DMS53 (cell line): ENCODE measurements at places on chromosomes 1 and 21.

DNA sequence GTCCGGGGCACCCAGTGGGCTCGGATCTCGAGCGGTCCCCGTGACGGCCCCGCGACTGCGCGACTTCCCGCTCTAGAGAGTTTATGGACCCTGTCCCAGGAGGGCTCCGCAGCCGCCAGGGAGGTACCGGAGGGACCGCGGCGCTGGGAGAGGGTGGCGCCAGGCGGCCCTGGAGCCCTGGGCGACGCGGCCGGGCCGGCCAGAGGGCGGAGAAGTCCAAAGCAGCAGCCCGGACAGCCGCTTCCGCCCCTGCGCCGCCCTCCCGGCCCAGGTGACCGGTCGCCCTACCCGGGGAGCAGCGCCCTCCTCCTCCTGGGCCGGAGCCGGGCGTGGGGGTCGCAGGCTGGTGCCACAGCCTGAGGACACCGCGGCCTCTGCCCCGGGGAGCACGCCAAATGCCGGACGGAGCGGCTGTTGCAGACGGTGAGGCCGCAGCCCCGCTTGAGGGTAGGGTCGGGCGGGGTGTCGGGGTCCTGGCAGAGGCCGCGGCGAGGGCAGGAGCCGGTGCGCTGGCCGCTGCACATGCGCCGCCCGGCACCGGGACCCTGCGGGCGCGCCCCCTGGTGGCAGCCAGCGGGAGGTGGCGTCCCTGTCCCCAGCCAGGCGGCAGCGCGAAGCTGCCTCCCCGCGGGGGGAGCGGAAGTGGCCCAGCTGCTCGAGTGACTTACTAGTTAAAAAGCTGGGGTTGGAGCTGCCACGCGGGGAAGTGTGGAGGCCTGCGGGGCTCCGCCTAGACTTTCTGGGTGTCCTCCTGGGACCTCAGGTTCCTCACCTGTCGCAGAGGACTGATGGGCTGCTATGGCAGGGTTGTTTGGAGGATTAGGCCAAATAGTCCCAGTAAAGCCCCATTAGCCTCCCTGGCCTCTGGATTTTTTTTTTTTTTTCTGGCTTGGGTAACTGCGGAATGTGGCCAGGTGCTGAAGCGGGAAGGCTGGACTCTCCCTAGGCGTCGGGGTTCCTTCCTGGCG, 20.9 kb upstream of the ZNF678 start:
- DNase-seq, result peak; percentile 95

GRCh38 chr1:223712194-223712849, at the start of gene CAPN2:
Gene CAPN2 (plus strand): TSS chr1:223712539. CDS start chr1:223712641, 102 bp downstream.
- peak; percentile 93 for DNase-seq

DNA sequence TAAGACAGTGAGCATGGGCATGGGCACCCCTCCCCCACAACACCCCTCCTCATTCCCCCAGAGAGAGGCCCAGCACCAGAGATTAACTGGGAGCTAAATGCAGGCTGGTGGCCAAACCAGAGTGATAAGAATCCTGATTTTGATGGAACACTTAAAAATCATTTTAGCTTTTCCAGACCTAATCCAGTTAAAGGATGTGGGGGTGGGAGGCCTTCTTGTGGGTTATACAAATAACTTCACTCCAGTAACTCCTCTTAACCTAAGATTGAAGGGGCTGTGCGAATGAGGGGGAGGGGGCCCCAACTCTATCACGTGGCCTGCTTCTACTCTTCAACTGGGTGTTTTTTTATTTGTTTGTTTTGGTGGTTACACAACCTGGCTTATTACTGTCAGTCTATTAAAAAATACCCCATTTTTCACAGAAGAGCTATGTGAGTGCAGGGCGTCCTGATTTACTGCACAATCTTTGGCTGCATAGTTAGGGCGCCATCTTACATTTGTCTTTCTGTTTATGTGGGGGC, 398.1 kb upstream of the LYPLAL1 start:
- DNase-seq, result no peak

DNA sequence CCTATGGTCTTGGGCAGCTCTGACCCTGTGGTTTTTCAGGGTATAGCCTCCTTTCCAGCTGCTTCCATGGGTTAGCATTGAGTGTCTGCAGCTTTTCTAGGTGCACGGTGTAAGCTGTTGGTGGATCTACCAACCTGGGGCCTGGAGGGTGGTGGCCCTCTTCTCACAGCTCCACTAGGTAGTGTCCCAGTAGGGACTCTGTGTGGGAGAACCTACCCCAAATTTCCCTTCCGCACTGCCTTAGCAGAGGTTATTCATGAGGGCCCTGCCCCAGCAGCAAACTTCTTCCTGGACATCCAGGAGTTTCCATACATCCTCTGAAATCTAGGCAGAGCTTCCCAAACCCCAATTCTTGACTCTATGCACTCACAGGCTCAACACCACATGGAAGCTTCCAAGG, 111.0 kb upstream of the C1orf87 start:
- DNase-seq, result no peak

DNA sequence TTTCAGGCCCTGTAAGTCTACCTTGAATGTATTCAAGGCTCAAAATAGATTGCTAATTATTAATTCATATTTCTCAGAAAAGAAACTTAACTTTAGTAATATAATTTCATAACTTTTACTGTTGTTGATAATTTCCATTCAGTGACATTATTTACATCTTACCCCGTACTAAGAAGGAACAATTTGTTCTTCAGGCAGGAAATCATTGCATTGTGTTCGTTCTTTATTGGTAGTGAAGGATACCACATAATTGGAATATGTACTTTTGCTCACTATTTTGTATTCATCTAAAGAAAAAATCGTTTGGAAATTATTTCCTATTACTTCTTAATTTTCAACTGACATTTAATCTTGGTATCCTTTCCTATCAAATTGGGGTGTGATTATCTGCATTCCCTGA, 39.4 kb downstream of the CTTNBP2NL start:
- no peak for DNase-seq

DNA sequence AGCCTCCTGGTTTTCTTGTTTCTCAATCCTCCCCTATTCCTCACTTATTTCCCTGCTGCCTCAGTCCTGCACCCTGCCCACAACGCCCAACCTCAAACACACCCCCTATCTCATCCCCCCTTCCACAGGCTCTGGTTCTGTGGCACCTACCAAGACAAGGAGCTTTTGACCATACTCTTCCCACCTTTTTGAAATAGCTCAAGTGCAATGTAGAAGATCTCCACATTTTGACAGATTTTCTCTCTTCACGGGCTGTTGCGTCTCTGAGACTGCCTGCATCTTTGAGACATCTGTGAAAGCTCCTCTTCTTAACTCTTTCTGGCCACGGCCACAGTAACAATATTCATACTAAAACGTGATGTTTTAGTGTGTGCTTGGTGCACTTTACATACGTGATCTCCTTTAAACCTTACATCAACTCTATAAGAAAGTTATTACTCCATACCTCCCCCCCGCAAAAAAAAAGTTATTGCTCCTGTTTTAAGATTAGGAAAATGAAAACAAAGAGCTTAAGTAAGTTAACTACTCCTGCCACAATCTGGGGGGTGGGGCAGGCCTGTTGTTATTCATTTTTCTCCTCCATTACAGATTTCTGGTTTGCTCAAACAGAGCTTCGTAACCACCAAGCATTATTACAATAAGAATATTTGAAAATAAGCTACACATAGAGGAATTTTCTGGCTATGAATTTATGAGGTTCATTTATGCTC, 1.8 kb upstream of the SERBP1 start:
- DNase-seq, result no peak

GRCh38 chr1:236659792-236660587, 26.3 kb upstream of the ACTN2 start:
- no peak for DNase-seq

- DNase-seq, result no peak
These were observed 168.5 kb downstream of the PSMG1 start for GRCh38 chr21:39014747-39015146.

DNA sequence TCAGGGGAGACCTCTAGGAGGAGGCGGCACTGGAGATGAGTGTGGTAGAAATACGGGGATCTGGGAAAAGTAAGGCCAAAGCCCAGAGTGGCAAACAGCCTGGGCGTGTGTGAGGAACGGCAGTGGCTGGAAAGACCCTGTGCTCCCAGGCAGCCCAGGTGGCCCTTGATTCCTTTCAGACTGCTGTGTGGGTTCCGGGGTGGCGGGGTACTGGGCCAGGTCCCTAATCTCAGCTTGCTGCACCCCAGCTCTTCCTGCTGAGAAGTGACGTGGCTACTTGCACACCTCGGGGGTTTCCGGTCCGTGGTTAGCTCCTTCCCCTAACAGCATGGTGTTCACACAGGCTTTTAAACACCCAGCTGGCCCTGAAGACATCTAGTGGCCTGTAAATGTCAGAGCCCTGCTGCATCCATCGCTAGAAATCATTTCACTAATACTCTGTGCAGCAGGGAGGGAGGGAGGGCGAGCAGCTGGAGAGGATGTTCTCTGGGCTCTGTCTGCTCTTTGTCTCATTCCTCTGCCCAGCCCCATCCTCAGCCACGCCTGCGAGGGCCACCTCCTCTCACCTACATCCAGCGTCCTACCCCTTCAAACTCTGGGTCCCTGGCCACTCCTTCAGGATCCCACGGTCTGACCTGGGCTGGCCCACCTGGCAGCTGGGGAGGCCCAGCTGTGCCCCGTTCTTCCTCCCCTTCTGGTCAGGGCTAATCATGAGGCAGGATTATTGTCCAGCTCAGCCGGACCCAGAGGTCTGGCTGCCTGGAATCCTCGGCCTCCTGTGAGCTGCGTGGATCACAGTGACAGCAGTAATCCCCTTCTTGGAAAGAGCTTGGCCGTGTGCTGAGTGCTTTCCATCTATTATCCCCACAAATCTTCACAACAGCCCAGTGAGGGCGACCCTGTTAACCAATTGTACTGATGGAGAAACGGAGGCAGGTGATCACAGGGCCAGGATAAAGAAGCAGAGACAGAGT, 7.2 kb downstream of the ZDHHC18 start:
- DNase-seq, result no peak

DNA sequence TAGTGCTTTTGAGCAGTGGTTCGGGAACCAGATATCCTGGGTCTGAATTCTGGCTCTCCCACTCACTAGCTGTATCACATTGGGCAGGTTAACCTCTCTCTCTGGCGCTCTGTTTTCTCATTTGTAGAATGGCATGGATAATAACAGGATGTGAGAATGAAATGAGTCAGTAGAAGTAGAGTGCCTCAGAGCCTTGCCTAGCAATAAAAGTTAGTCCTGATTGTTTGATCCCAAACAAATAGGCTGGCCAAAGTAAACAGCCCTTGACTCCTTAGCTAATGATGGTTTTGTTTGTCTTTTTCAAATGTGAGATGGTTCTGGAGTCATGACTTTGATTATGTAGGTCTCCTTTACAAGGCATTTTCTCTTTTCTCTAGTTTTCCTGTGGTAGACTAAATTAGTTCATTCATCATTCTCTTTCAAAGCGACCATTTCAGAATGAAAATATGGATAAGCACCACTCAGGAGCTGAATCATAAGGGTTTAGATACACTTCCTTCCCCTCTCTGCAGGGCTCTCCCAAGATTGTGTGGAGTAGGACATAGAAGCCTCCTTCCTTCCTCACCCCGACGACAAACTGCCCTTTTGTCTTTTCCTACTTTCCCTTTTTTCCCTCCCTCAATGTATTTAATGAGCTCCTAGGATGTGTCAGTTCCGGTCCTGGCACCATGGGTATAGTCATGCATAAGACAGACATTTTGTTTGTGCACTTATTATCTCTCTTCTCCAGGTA, 23.1 kb downstream of the KIAA0040 start:
- DNase-seq, result peak; percentile 79

DNA sequence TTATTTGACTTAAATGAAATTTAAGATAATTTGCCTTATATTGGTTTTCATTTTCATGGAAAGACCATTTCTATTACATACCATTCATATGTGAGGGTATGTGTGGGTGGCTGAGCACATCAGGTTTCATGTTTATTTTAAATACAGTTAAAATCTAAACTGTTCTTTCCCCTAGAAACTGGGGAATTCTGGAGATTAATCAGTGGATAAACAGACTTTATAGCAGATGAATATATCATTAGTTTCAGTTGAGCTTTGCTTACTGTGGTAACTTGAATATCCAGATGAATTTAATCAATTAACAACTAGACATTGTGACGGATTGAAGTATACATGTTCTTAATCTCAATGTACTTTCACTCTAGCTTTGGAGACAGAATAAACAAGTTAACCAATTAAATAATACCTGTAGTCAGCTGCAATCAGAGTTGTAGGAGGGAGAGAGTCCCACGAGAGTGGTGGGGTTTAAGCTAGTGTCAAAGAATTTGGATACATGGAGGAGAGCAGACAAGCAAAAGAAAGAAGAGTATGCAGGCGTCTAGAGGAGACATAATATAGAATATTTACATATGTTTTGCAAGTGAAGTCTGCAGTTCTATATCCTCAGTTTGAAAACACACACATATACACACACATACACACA, 97.6 kb downstream of the PDE4B start:
- no peak for DNase-seq

GRCh38 chr1:62774971-62775595, 8.8 kb upstream of the ATG4C start:
- DNase-seq, result no peak

GRCh38 chr1:156664046-156664766, 13.0 kb downstream of the NES start:
- DNase-seq, result peak; percentile 86

DNA sequence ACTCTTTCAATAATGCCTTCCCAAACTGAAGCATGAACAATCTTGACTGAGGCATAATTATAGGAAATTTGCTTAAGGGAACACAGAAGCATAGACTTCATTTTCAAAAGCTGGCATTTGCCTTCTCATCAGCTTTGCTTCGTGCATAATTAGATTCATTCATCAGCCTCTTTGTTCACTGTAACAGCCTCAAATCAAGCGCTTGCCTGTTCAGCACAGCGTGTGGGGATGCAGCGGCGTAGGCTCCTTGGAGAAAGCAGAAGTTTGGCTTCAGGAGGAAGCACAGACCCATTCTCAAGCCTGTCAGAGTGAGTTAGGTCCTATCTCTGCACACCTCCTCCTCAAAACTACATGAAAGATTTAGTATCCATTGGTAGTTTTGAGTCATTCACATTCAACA, 246.4 kb upstream of the MAP1LC3C start:
- no peak for DNase-seq

GRCh38 chr1:204262506-204263253, 48.9 kb upstream of the GOLT1A start:
- no peak for DNase-seq

GRCh38 chr1:154666051-154666790, 58.2 kb upstream of the ADAR start:
- DNase-seq, result no peak

DNA sequence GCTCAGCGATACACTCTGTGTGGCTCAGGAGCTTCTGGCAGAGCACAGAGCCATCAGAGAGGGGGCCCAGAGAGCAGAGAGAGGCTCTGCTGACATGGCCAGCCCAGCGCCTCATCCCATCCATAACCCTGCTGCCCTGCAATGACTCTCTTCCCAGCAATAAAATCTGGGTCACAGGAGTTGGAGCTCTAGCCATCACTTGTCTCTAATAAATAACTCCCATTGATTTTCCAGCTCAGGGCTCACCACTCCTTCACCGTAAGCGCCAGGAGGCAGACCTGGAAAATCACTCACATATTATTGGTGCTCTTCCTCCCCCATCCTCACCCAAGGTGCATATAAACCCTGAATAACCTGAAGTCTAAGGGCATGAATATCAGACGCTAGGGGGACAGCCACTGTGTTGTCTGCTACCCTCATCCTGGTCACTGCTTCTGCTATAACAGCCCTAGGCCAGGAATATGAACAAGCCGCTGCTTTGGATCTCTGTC, at the start of gene APCS:
Gene APCS, plus strand, starts transcription at position 366 of the 491 bp plus-strand sequence. Its CDS starts 96 bp downstream, at position 462.
- DNase-seq, result no peak
